ENCODE measurements at places on chromosomes 16 and 17.

GRCh38 chr16:78619811-78620210 lies 520.4 kb downstream of the WWOX start:
- DNase-seq: no peak

DNA sequence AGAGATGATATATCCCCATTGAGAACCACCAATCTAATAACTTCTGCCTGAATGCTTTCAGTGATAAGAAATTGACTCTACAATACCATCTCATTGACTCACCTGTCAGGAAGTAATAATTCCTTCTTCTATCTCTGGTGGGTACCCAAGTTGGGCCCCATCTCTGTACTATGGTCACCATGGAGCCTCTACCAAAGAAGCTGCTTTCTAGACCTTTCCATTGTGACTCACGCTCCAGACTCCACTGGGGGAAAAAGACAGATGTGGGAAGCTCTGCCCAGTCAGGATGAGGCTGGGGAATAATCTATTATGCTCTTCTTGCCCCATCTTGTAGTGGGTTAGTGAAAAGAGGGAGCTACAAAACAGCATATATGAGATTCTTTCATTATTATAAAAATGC lies 100.4 kb downstream of the COPRS start:
- no peak for DNase-seq

GRCh38 chr16:63530974-63531373 lies 1494.7 kb upstream of the CDH8 start:
- DNase-seq: no peak

GRCh38 chr17:63550817-63551639 lies 751 bp downstream of the DCAF7 start:
- DNase-seq: no peak

DNA sequence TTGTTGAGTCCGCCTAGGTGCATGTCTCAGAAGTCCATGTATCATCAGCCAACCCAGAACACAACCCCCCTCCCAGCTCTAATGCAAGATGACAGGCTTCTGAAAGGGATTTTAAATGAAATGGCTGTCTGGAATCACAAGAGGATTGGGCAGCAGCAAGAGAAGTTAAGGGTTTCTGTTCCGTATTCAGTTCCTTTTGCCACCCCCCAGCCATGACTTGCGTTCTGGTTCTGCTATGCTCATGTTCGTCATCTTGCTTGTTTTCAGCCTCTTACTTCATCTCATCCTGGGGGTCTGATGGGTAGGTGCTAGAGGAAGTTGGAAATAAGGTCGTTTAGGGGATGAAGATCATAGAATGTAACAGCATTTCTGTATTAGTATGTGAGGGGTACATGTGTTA lies 12.0 kb downstream of the MINK1 start:
- DNase-seq: no peak

DNA sequence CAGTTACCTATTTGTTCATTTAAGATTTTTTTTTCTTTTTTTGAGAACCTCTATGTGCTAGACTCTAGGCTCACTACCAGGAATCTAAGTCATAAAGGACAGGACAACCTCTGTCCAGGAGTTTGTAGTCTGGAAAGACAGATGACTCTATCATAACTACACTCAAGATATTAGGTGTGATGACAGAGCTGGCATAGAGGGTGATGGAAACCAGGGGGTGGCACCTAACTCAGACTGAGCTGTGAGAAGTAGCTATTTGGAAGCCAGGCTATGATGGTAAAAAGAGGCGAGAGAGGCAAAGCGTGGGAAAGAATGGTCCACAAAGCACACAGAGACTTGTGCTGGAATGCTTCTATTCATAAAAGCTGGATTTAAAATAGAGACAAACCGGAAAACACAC lies 372.3 kb downstream of the SEC14L1 start:
- no peak for DNase-seq

DNA sequence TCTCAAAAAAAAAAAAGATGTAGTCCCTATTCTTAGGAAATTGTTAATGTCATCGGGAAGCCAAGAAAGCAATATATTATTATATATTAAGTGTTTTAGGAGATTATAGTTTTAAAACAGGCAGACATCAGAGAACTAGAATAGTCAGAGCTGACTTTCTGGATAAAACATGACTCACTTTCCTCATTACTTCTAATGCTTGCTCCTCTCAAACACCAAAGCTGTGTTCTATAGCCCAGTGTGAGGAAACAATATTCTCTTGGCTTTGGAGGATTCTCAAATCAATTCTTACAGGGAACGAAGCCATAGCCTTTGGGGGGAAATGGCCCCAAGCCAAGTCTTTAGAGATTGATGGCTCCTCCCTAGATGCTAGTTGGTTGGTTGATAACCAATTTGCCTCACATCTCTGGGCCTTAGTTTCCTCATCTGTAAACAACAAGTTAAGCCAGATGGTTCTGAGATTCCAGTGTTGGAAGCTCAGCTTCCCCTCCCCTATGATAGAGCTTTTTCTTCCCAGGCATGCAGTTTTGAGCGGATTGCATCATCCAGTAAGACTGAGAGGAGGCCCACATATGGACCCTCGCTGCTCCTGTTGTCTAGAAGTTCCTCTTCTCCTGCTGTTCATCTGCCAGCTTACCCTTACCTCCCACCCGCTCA lies 12.4 kb downstream of the NMT1 start:
- DNase-seq: no peak

- DNase-seq: no peak
Measured at GRCh38 chr16:53804467-53804866, 100.5 kb downstream of the FTO start.

DNA sequence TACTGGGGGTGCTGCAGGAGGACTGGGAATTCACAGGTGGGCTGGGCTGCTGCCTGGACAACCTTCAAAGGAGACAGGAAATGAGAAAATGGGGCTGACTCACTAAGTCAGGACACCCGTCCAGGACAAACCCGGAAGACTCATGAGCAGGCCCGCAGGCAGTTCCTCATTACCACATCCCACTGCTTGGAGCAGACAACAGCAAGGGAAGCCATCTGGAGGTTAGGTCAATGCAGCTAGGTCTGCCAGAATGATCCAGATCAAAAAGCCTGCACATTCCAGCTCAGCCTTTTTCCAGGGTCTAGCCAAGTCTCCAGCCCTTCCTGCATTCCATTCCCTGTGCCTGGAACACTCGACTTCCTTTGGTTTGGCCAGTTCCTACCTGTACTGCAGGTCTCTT lies 536.5 kb upstream of the CDH11 start:
- DNase-seq: no peak

- DNase-seq: no peak
Measured at GRCh38 chr17:52227926-52228325, 69.4 kb upstream of the CA10 start.

GRCh38 chr17:47830396-47831002 lies 842 bp downstream of the MRPL10 start:
- no peak for DNase-seq

DNA sequence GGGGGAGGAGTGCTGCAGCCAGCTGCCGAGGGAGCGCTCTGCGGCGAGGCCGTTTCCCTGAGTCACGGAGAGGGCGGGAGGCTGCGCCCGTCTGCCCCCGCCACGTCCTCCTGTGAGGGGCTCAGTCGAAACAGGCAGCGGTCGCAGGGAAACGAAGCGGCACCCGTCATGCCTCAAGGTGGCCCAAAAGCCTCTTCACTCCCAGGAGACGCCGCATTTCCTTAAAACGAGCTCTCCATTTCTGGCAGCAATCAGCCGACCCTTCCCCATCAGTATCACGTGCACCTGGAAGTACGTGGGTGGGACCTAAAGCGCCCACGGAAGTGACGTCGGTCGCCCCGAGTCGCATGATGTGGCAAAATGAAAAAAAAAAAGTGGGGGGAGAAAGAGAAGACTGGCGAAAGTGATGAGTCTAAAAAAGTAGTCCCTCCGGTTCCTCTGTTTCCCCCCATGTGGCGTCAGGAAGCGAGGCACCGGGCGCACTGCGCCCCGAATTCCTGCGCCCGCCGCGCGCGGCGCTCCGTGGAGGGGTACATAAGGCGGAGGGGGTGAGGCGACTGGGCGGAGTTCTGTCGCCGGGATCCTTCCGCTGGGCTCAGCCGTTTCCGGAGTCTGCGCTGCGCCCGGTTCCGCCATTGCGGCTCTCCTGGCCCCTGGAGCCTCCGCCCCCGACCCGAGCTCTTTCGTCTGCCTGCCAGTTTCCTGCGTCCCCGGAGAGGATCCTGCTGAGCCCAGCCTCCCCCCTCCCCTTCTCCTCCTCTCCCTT lies at the start of gene CLTC:
Gene CLTC, plus strand, starts transcription at position 598 of the 766 bp plus-strand sequence. CDS start 237 bp downstream, outside the sequence.
- peak; percentile 85 for DNase-seq

- DNase-seq: no peak
Measured at GRCh38 chr16:85449191-85449884, 163.8 kb upstream of the GSE1 start.

DNA sequence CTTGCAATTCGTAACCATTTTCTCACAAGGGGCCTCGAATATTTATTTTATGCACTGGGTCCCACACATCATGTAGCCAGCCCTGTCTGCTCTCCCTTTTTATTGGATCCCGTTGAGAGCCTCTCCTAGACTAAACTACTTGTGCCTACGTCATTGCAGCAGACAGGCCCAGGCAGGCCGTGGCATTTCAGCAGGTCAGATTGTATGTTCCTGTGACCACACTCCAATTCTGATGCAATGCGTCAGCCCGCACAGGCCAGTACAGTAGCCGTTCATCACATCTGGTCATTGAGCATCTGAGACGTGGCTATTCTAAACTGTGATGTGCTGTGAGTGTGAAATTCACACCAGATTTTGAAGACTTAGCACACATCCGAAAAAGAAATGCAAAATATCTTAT lies 42.2 kb downstream of the ABAT start:
- DNase-seq: no peak

GRCh38 chr16:55505333-55506015 lies 3.4 kb upstream of the LPCAT2 start:
- DNase-seq: no peak

DNA sequence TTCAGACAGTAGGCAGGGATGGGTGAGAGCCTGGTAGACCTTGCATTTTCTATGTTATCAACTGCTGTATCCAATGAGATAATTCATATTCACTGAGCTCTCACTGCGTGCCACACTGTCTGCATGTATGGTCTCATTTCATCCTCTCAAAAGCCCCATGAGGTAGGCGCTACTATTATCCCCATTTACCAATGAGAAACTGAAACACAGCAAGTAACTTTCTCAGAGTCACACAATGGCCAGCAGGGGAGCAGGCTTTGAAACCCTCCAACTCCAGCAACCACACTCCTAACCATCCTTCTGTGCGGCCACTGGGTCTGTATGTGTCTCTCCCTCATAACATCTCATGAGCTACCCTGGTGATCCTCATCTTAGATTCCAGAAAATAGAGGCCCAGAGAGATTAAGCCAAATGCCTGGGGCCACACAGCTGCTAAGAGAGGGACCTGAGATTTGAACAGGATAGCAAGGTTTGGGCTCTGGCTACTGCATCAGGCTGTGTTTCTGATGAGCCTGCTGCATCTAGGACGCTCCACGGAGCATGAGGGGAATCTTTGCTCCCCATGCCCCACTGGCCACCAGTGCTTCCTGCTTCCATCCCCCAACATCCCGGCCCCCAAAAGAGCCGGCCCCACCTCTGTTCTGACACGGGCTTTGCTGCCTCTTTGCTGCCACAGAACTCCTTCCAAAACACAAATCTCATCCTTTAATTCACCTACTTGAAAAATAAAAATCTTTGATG lies 3.2 kb downstream of the CCR7 start:
- no peak for DNase-seq

- no peak for DNase-seq
Measured at GRCh38 chr16:21260870-21261791, 17.0 kb downstream of the CRYM start.

- peak; percentile 47 for DNase-seq
Measured at GRCh38 chr17:79042421-79043190, 18.6 kb downstream of the C1QTNF1 start.

- DNase-seq: no peak
Measured at GRCh38 chr16:283033-283805, at the start of gene PDIA2. PDIA2 (plus strand) TSS chr16:283164; CDS start chr16:283170, 6 bp downstream.

DNA sequence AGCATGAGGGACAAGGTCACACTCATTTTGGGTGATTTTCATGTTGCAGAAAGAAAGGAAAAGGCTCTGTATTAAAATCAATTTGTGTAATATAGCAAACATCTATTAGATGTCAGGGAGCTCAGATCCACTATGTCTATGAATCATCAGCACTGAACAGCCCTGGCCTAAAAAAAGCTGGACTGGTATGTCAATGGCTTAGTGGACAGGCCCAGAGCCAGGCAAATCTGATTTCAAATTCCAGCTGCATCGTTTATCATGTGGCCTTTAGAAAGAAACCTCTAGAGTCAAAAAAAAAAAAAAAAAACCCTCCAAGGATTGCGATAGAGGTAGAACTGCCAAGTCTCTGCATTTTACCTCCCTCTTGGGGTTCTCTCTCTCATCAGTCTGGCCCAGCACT lies 5.4 kb downstream of the GAS7 start:
- no peak for DNase-seq

DNA sequence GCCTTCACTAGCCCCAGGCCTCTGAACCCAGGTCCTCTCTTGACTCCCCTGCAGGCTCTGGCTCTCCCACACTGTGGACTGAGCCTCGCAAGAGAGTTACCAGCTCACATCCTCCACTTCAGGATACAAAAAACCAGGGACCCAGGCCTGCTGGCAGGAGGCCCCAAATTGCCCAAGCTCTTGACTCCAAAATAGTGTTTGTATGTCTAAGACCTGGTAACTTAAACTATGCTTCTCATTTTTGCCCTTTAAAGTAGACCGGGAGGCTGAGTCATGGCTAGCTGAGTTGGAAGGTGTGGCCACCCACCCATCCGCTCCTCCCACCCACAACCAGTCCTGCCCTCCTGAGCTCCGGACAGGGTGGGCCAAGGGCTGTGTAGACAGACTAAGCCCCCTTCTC lies 250.0 kb downstream of the SOX9 start:
- no peak for DNase-seq

GRCh38 chr17:33802349-33803198 lies 452.5 kb upstream of the CCL2 start:
- no peak for DNase-seq

- no peak for DNase-seq
Measured at GRCh38 chr17:77867308-77867781, 91.2 kb upstream of the TNRC6C start.

DNA sequence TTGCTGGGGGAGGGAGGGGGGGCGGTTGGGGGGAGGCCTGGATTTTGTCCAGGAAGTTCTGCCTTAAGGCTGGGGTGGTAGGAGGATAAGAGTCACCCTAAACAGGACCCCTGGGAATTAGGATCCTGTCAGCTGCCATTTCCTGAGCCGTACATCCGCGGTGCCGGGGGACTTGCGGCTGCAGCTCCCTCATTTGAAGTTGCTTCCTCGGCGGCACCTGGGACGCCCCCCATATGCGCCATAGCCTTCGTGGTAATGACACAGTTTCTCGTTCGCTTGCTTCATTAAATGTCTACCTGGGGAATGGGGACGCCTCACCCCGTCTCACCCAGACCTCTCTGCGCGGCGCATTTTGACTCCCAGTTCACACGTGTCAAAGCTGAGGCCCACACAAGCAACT lies 55.1 kb upstream of the PABPN1L start:
- no peak for DNase-seq

DNA sequence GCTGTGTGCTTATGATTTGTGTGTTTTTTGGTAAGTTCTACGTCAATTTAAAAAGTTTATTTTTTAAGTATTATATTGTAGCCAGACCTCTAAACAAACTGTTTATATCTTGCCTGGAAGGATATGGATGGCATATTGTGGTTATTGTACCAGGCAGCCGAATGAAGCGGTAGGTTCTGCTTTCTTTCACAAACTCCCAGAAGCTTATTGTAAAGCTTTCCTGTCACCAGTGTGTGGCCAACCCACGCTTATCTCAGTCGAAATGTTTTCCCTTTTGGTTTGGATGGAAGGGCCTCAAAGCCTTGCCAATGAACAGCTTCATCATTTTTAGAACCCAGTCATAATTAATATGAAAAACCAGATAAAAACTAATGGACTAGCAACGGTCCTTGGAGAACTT lies 53.1 kb downstream of the CYB5B start:
- DNase-seq: no peak

- no peak for DNase-seq
Measured at GRCh38 chr17:79822583-79823124, 16.6 kb downstream of the CBX4 start.

Measured in stimulated activated CD8-positive, alpha-beta memory T cell treated with anti-CD3 and anti-CD28 coated beads, Interleukin-12 subunit alpha, Interleukin-12 subunit beta, amount 100 ng/mL, for 1 hour (primary cell).